H1 (cell line): ENCODE measurements at places on chromosomes 5 and 9.

DNA sequence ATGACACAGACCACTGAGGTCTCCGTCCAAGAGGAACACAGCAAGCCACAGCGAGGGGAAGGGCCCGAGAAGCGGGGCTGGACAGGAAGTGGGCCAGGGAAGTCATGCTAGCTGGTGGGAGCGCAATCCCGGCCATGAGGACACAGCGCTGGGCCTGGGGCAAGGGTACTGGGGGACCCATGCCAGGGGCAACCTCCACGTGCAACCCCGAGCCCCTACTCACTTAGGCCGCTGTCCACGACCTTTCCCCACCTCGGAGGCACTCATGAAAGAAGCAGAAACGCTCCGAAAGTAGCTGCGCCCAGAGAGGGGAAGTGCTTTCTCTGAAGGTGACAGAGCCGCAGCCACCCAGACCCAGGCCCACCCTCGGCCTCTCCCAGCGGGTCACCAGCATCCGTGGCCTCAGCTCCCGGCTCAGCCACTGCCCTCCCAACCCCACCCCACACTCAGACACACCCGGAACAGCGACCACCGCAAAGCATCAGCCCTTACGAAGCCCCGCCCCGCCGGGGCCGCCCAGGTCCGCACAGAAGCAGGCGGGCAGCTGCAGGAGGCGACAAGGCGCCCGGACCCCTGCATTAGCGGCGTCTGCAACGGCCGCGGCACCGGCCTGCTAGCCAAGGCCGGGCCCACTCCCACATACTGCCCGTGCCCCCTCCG lies 782 bp downstream of the BICD2 start:
- peak; percentile 65 for DNase-seq

DNA sequence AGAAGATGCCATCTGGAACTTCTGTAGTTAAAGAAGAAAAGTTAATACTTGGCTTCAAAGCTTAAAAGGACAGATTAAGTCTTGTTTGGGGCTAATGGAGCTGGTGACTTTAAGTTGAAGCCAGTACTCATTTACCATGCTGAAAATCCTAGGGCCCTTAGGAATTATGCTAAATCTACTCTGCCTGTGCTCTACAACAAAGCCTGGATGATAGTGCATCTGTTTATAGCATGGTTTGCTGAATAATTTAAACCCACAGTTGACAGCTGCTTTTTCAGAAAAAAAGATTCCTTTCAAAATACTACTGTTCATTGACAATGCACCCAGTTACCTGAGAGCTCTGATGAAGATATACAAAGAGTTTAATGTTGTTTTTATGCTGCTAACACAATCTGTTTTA lies 393.5 kb downstream of the MAT2B start:
- DNase-seq, result no peak

GRCh38 chr5:102554082-102554481 lies 55.3 kb upstream of the SLCO6A1 start:
- no peak for DNase-seq

DNA sequence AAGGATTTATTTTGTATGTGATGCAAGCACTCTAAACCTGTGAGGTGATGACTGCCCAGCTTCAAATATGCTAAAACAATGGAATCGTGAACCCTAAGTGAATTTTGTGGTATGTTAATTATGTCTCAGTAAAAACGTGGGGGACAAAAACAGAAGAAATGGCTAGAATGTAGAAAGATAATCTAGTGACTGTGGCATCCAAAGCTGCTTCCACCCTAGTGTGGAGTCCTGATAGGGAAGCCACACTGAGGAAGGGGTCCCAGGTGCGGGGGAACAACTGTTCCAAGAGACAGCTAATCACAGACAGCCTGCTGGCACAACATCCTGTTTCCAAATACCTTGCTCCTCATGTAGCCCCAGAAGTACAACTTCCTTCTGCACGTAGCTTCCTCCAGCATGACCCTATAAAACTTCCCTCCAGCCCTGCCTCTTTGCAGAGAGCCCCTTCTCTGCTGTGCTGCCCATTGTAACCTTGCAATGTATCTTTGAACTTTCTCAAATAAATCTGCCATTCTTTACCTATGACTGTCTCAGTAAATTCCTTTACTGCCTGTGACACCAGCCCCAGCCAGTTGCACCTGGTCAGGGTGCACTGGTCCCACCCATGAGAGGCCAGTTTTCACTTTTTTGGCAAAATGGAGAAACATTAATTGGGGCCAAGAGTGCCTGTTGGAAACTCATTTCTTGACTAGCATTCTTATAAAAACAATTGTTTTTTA lies 4.9 kb downstream of the GMCL2 start:
- DNase-seq, result no peak

DNA sequence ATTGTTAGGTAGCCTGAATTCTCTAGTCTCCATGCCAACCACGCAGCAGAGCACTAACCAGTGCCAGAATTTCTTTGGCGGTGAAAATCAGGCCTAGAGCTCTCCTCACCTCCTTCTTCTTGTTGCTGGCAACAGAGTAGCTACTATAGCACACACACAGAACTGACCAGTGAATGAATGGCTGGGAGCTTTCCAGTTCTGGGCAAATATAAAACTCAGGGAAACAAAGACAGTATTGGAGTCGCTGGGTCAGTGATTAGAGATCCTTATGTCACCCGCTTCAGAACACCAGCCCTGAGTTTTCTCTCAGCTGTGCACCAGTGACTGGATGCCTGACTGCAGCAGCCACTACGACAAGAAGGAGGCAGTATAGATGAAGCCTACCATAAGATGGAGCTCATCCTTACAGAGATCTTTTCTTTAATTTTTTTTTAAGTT lies 26.9 kb upstream of the FEM1C start:
- no peak for DNase-seq

DNA sequence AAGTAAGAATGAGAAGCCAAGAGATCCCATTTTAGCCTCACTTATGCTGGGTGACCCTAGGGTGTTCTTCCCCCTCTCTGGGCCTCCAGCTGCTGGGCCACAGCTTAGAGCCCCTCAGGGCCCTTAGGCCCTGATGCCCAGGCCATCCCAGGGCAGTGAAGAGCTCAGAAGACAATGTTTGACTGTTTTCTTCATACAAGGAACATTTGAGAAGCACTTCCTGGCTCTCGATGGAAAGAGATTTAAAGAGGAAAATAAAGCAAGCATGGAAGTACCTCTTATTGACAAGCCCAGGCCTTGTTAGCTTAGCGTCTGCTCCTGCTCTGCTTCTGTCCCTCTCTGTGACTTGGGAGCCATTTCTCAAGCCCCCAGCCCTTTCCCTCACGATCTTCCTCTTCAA lies 165.9 kb upstream of the SMIM23 start:
- no peak for DNase-seq
